ENCODE measurements at places on chromosomes 11 and 22.

DNA sequence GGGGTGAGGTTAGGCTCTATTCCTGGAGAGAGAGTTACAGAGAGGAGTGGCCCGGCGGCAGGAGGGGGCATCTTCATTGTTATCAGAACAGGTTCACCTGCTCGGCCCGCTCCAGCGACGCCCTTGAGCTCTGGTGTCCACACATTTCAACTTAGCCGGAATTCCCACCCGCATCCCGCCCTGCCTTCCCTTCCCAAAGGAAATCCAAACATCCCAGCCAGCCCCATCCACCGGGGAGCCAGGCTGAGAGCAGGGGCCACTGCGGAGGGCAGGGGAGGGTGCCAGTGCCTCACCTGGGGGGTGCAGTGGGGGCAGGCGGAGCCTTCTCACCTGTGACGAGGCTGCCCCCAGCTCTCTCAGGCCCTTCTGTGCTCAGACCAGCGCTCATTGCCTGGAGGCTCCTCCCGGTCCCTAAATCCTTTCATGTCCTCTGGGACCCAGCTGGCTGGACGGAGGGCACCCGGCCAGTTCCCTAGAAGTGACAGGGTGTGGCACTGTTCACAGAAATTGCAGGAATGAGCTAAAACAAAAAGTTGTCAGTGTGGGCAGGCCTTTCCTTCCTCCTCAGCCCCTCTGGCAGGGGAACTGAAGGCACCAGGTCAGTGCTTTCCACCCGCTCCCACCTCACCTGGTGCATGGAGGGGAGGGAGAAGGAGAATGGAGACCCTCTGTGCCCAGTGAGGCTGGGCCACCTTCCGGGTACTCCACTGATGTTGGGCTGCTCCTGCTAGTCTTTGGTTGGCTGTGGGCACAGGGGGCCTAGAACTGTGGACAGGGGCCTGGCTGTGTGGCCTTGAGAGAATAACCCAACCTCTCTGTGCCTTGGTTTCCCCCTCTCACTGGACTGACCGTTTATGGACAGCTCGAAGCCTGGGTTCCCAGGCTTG, 2.2 kb upstream of the MRGPRG start:
- no peak for DNase-seq

GRCh38 chr11:2156416-2157182, 4.4 kb downstream of the INS start:
- no peak for DNase-seq

GRCh38 chr11:34830648-34831047, 85.5 kb downstream of the APIP start:
- DNase-seq = no peak

- DNase-seq = no peak
These were observed 685.2 kb upstream of the CHORDC1 start for GRCh38 chr11:90908074-90908473.
